CD8-positive, alpha-beta memory T cell (primary cell): ENCODE measurements at places on chromosomes 4 and X. TPM values are rescaled to one million over a fixed set of nuclear protein-coding genes. Genes with fewer than 3 reads are reported as not detected.

The DIPK2B gene
- total RNA-seq = not detected

The RNF212 gene
- 1.2 TPM for total RNA-seq

The MAGEB1 gene
- not detected for total RNA-seq

The NPY1R gene
- total RNA-seq = not detected

The GAB1 gene
- total RNA-seq = 0.15 TPM

The P2RY8 gene
- total RNA-seq = 50.1 TPM

The RAB33A gene
- 10.6 TPM for total RNA-seq

The VEGFD gene
- total RNA-seq = not detected

The FGFBP1 gene
- not detected for total RNA-seq

The GAGE12J gene
- not detected for total RNA-seq

The S100P gene
- total RNA-seq = 1.0 TPM

The CORIN gene
- 0.04 TPM for total RNA-seq

DNA sequence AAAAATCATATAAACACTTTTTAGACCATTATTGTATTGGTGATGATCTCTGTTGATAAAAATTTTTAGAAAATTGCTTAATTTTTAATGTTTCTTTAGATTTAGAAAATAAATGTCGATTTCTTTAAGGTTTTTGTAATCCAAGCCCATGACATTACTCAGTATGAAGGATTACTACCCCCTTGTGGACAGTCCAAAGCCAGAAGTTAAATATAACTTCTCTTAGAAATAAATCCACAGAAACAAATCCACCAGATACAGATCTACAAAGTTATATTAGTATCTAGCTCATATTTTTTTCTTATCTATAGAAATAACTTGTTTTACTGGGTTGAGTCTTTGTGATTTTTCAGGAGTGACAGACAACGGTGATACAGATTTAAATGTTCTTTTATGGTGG, 18.9 kb downstream of the TIFA start:
- no peak overlapping the region for H3K4me3 ChIP-seq
- H3K4me1 ChIP-seq = no peaks in the 10 kb centered on the region
- H3K36me3 ChIP-seq = no peaks in the 10 kb centered on the region
- H3K27ac ChIP-seq = no peak overlapping the region
- no peak for DNase-seq

DNA sequence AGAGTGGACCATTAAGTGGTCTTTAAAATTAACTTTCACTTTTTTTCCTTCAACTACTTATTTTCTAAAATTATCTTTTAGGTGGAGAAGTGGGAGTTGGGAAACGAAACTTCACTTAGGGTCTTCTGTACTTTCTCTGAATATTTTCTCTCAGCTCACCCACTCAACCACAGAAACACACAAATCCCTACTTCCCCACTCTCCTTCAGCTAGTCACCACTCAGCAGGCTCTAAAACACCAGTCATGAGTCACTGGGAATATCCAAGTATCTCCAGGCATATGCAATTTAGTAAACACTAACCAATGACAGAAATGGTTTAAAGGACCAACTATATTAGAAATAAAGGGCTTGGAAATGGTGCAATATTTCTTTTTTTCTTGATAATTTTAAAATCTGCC, 153.0 kb upstream of the RPS6KA6 start:
- no peaks in the 10 kb centered on the region for H3K36me3 ChIP-seq
- H3K4me1 ChIP-seq = no peaks in the 10 kb centered on the region
- no peak overlapping the region for H3K27ac ChIP-seq
- no peak for DNase-seq
- H3K27me3 ChIP-seq = no peaks in the 10 kb centered on the region

GRCh38 chrX:136665258-136665900, 17.4 kb downstream of the CD40LG start:
- DNase-seq = no peak
- H3K4me1 ChIP-seq = peaks cover 50% of the 10 kb centered on the region
- H3K27me3 ChIP-seq = no peaks in the 10 kb centered on the region
- no peaks in the 10 kb centered on the region for H3K36me3 ChIP-seq

GRCh38 chr4:17142232-17142711, 243.8 kb upstream of the LDB2 start:
- H3K4me1 ChIP-seq = no peaks in the 10 kb centered on the region
- no peak for DNase-seq
- no peaks in the 10 kb centered on the region for H3K36me3 ChIP-seq
- H3K27ac ChIP-seq = no peak overlapping the region
- no peaks in the 10 kb centered on the region for H3K27me3 ChIP-seq

DNA sequence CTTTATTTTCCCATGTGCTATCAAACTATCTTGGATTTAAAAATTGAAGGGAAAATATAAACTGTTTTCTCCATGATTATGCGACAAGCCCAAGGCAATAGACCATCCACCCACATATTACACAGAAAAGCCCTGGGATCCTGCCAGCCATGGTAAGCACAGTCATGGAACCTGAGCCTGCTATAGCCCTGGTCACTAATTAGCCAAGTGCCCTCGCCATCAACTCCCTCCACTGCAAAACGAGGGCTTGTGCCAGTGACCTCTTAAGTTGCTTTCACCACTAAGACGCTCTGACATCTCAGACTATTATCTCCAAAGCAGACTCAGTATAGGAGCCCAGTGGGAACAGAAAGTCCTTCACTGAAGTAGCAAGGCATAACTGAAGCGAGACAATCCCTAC, 69.2 kb downstream of the NLGN4X start:
- DNase-seq = no peak
- no peak overlapping the region for H3K27ac ChIP-seq
- H3K36me3 ChIP-seq = no peaks in the 10 kb centered on the region
- H3K4me3 ChIP-seq = no peak overlapping the region

- H3K36me3 ChIP-seq = no peaks in the 10 kb centered on the region
- no peaks in the 10 kb centered on the region for H3K27me3 ChIP-seq
- H3K4me3 ChIP-seq = no peak overlapping the region
- no peaks in the 10 kb centered on the region for H3K4me1 ChIP-seq
- H3K27ac ChIP-seq = no peak overlapping the region
Observed at GRCh38 chr4:186854256-186854655, 130.6 kb upstream of the FAT1 start.

DNA sequence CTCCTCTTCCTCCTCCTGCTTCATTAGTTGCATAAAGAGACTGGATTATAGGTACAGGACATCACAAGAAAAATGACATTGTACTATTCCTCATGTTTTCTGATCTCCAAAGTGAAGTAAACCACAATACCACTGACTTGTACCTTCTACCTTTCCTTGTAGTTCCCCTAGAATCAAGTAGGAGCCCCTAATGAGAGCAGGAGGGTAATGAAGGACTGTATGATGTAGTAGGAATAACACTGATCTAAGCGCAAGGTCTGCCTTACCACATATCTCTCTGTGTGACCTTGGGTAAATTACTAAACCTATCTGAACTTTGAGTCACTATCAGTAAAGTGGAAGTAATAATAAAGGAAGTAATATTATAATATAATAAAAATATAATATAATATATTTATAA, 3.6 kb downstream of the VSIG4 start:
- H3K27ac ChIP-seq = no peak overlapping the region
- H3K36me3 ChIP-seq = no peaks in the 10 kb centered on the region
- no peak for DNase-seq
- no peaks in the 10 kb centered on the region for H3K4me1 ChIP-seq
- no peak overlapping the region for H3K4me3 ChIP-seq

GRCh38 chrX:15674514-15674840, 9.9 kb upstream of the CLTRN start:
- peak overlapping the region; percentile 93 for H3K4me3 ChIP-seq
- DNase-seq = no peak
- no peaks in the 10 kb centered on the region for H3K27me3 ChIP-seq
- H3K27ac ChIP-seq = peak overlapping the region; percentile 99
- H3K4me1 ChIP-seq = peaks cover 10% of the 10 kb centered on the region
- H3K36me3 ChIP-seq = no peaks in the 10 kb centered on the region

GRCh38 chrX:69177511-69178162, 12.4 kb upstream of the PJA1 start:
- H3K4me1 ChIP-seq = no peaks in the 10 kb centered on the region
- H3K36me3 ChIP-seq = no peaks in the 10 kb centered on the region
- no peaks in the 10 kb centered on the region for H3K27me3 ChIP-seq
- H3K27ac ChIP-seq = no peak overlapping the region
- DNase-seq = no peak
- no peak overlapping the region for H3K4me3 ChIP-seq

- H3K4me1 ChIP-seq = no peaks in the 10 kb centered on the region
- DNase-seq = no peak
- no peaks in the 10 kb centered on the region for H3K27me3 ChIP-seq
- no peak overlapping the region for H3K4me3 ChIP-seq
- H3K36me3 ChIP-seq = no peaks in the 10 kb centered on the region
- H3K27ac ChIP-seq = no peak overlapping the region
Observed at GRCh38 chr4:145452447-145453162, 29.0 kb upstream of the SMAD1 start.

DNA sequence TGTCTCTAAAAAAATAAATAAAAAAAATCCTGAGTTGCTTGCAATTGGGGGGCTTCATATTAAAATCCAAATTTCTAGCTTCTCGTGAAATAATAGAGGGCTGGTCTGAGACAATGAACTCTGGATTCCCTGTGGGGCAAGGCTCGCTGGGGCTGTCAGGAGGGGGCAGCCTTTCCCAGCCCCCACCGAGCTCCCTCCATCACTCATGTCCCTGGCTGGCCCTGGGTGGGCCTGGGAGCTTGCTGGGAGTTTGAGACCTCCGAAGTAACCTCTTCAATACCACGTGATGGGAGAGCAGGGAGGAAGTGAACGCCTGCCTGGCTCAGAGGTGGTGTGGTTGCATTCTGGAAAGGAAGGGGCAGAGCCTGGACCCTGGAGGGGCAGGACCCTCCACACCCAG, 54.0 kb upstream of the AFAP1 start:
- DNase-seq = no peak
- no peaks in the 10 kb centered on the region for H3K27me3 ChIP-seq
- no peak overlapping the region for H3K4me3 ChIP-seq
- H3K27ac ChIP-seq = no peak overlapping the region

GRCh38 chr4:15423285-15423711, 4.5 kb upstream of the C1QTNF7 start:
- H3K36me3 ChIP-seq = no peaks in the 10 kb centered on the region
- no peaks in the 10 kb centered on the region for H3K27me3 ChIP-seq
- H3K4me1 ChIP-seq = no peaks in the 10 kb centered on the region
- no peak overlapping the region for H3K4me3 ChIP-seq
- no peak overlapping the region for H3K27ac ChIP-seq
- no peak for DNase-seq

DNA sequence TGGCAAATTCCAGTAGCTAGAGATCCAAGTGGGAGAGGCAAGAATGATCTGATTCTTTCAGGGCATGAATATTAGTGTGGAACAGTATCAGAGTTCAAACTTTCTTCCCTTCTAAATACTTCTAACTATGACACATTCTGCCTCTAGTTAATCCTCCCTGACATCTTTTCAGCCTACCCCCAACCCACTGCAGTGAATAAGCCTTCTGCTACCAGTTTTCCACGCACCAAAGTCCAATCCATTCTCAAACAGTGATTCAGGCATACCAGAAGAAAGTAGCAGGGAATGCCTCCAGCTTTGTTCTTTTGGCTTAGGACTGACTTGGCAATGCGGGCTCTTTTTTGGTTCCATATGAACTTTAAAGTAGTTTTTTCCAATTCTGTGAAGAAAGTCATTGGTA, 155.4 kb upstream of the FTHL17 start:
- H3K27ac ChIP-seq = no peak overlapping the region
- H3K4me1 ChIP-seq = no peaks in the 10 kb centered on the region
- H3K4me3 ChIP-seq = no peak overlapping the region
- DNase-seq = no peak

- no peak overlapping the region for H3K4me3 ChIP-seq
- H3K27ac ChIP-seq = no peak overlapping the region
- no peaks in the 10 kb centered on the region for H3K4me1 ChIP-seq
Observed at GRCh38 chrX:77162777-77163176, 284.4 kb upstream of the FGF16 start.

- no peaks in the 10 kb centered on the region for H3K4me1 ChIP-seq
- H3K27ac ChIP-seq = no peak overlapping the region
- no peaks in the 10 kb centered on the region for H3K36me3 ChIP-seq
- DNase-seq = no peak
- no peaks in the 10 kb centered on the region for H3K27me3 ChIP-seq
Observed at GRCh38 chrX:38124000-38124399, 96.7 kb downstream of the SRPX start.

DNA sequence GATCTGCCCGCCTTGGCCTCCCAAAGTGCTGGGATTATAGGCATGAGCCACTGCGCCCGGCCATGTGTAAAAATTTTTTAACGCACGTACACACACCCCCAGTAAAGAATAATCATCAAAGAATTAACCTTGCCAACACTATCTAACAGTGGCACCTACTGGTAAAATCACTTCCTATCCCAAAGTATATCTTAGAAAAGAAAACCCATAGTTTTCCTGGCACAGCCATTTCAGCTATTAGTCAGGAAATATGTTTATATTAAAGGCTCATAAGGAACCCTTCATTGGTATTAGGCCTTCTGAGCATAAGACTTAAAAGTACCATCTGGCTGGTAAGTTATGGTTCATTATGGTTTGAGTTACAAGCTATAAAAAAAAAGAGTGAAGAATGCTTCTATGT, 14.1 kb downstream of the S100G start:
- no peaks in the 10 kb centered on the region for H3K4me1 ChIP-seq
- no peaks in the 10 kb centered on the region for H3K27me3 ChIP-seq
- H3K27ac ChIP-seq = no peak overlapping the region
- H3K36me3 ChIP-seq = no peaks in the 10 kb centered on the region
- no peak for DNase-seq

DNA sequence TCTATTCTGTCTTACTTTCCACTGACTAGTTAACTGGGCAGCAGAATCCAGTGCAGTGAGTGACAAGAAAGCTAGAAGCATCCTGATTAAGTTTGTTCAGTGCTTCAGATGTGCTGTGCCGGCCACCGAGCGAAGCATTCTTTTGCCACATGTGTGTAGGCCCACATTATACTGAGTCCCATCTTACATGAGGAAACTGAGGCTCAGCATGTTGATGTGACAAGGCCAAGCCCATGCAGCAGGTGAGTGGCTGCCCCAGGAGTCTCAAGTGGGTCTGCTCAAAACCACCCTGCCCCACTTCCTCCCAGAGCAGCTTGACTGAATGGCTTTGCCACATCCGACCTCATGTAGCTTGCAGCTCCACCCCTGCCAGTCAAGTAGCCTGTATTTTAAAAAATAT, 50.5 kb downstream of the RHOH start:
- DNase-seq = peak; percentile 87
- H3K27ac ChIP-seq = no peak overlapping the region
- H3K4me1 ChIP-seq = peaks cover 81% of the 10 kb centered on the region
- H3K27me3 ChIP-seq = no peaks in the 10 kb centered on the region
- no peak overlapping the region for H3K4me3 ChIP-seq
- peaks cover 23% of the 10 kb centered on the region for H3K36me3 ChIP-seq

DNA sequence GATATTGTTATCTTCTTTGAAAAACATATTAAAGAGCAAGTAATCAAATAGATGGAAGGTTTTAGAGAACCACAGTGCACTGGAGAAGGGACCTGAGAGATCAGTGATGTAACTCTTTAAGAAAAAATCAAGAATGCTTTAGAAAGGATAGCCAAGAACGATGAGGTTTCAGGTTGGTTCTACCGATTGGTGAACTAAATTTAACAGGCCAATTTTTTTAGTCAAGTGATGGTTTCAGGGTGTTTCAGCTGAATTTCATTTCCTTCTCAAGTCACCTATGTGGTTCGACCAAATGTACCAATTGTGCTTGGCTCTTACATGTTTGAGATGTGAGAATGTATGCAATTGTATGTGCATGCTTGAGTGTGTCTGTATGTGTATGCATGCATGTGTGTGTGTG, 26.5 kb downstream of the HS3ST1 start:
- H3K36me3 ChIP-seq = no peaks in the 10 kb centered on the region
- H3K4me3 ChIP-seq = no peak overlapping the region
- no peak for DNase-seq
- H3K27me3 ChIP-seq = no peaks in the 10 kb centered on the region
- H3K27ac ChIP-seq = no peak overlapping the region
